Daoy (cell line): ENCODE measurements at places on chromosomes 7 and 10.

GRCh38 chr10:93357680-93358079 lies 124.5 kb downstream of the MYOF start:
- DNase-seq, result no peak

DNA sequence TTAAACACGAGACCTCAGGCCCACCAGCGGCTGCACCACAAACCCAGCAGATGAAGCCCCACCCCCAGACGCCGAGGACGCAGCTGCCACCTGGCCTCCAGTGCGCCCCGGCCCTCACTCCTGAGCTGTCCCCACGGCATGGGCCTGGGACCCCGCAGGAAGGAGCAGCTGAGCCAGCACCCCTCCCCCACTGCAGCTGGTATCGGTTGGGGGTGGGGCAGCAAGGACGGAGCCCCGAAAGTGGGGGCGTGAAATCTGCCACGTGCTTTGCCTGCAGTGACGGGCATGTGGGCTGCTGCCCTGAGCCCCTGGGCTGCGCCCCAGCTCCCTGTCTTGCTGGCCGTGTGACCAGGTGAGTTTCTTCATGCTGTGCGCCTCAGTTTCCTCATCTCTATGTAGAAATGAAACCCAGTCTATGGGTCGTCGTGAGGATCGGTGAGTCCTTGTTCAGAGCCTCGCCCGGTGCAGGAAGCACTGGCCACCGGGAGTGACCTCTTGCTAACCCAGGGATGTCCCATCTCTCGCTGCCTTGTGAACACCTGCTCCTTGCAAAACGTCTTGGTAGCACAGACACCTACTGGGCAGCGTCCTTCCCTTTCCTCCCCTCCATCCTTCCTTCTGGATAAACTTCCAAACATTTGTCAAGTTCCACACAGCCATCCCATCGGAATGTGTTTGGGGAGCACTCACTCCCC lies 32.0 kb downstream of the CFAP46 start:
- DNase-seq, result no peak

GRCh38 chr10:99958806-99959205 lies 50.9 kb downstream of the DNMBP start:
- no peak for DNase-seq

DNA sequence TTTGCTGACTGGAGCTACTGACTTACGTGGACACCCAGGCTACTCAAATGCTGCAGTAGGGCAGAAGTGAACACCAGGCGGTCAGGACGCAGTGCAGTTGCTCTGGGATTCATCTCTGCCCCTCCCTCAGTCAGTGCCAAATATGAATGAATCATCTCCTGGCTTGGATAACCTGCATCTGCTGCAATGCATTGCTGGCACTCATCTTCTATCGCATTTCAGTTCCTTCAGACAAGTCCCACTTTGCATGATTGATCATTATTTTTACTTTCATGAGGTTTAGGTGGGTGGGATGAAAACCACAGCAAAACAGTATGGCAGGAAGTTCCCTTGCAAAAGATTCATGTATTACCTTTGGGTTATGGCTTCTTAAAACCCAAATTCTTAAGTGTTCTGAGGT lies 224.6 kb upstream of the NRP1 start:
- peak; percentile 77 for DNase-seq

DNA sequence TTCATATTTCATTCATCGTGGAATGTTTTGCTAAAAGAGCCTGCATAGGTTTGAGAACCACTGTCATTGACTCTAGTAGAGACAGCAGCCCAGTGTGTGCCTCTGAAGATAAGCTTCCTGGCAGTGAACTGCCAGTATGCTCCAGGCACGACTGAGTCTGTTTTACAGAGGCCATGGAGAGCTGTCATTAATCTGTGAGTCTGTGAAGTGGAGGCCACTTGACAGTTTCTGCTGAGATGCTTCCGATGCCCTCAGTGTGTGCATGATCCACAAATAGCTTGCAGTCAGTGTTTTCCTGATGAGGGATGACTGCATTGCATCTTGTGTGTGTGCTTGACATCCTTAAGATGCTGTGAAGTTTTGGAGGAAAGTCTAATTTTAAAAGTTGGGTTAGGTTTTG lies 162.2 kb downstream of the PFKFB3 start:
- DNase-seq, result no peak

DNA sequence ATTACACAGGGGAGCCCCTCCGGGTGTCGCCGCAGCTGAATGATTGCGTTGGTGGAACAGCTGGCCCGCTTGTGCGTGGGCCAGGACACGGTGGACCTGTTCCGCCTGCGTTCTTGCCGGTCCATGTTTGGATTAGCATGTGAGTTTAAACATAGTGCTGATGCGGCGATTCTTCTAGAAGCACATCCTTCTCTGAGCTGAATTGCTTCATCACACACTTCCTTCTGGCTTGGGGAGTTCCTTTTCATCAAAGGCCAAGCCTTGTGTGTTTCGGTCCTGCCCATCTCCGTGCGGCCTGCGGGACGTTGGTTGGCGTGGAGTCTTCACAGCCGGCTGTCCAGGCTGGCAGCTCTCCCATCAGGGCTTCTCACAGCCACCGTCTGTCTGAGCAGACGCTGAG lies 45.5 kb upstream of the SLC29A4 start:
- no peak for DNase-seq

- no peak for DNase-seq
These were observed 37.4 kb upstream of the MEOX2 start for GRCh38 chr7:15723841-15724240.

DNA sequence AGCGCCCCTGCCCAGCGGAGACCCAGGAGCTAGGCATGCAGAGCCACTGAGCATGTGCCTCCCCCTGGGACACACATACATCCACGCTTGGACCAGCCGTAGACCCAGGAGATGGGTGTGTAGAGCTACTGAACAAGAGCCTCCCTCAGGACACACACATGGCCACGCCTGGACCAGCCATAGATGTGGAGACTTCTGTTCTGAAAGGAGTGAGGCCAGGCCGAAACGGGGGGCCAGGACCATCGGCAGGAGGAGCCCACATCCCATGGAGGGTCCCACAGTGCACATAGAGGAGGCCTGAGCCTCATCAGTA lies 340.4 kb downstream of the TCERG1L start:
- no peak for DNase-seq

- no peak for DNase-seq
These were observed 30.7 kb upstream of the GDF10 start for GRCh38 chr10:47269294-47269693.

DNA sequence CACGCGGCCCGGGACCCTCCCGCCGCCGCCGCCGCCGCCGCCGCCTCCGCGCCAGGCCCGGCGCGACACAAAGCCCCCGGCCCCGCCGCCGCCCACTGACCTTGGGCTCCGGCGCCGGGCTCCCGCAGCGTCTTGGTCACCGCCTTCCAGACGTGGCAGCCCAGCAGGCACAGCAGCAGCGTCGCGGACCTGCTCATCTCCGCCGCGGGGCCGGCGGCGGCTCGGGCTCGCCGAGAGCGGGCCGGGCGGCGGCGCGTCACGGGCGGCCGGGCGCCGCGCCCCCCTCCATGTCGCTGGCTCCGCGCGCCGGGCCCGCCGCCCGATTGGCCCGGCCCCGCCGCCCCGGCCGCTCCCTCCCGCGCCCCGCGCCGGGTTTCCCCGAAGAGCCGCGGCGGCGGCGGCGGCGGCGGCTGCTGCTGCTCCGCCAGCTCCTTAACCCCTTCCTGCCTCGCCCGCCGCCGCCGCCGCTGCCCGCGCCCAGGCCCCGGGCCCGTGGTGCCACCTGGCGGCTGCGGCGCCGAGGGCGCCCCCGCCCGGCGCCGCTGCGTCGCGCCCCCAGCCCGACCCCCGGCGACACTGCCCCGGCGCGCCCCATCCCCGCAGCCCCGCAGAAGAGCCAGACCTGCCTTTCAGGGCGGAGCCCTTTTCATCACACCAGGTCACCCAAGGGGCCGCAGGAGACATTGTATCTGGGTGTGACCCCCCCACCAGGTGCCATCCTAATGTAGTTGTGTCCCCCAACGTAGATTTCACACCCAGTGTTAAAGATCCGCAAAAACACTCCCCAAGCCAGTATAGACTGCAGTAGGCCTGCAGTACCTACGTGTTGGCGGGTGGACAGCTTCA lies at the start of gene FAM171A1:
TSS of gene FAM171A1 (minus strand) at position 434 of the 846 bp plus-strand sequence. CDS start at position 197, 237 bp downstream.
- peak; percentile 74 for DNase-seq

GRCh38 chr7:100484673-100485045 lies 932 bp downstream of the NYAP1 start:
- no peak for DNase-seq

GRCh38 chr7:167090-167855 lies 25.1 kb upstream of the FAM20C start:
- DNase-seq, result no peak

DNA sequence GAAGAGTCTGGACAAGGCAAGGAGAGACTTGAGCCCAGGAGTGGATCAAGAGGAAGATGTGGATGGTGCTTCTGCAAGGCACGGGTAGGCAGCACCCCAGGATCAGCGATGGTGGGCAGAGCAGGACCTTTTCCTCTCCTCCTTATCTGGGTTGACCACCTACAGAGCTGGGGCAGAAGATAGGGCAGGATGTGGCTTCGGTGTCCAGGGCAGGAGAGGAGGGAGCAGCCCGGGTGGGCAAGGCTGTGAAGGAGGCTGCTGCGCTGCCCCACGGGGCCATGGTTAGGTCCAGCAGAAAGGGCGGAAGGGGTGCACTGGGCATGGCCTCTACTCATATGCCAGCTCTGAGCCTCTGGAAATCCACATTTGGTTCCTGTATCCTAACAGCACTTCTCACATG lies 20.0 kb upstream of the PARP12 start:
- DNase-seq, result no peak

- no peak for DNase-seq
These were observed 3.8 kb downstream of the HTR5A start for GRCh38 chr7:155073922-155074321.
